ENCODE measurements at places on chromosomes 11 and 22.
A peak's percentile ranks its signal among the peaks of the same experiment; 100 is the strongest.

DNA sequence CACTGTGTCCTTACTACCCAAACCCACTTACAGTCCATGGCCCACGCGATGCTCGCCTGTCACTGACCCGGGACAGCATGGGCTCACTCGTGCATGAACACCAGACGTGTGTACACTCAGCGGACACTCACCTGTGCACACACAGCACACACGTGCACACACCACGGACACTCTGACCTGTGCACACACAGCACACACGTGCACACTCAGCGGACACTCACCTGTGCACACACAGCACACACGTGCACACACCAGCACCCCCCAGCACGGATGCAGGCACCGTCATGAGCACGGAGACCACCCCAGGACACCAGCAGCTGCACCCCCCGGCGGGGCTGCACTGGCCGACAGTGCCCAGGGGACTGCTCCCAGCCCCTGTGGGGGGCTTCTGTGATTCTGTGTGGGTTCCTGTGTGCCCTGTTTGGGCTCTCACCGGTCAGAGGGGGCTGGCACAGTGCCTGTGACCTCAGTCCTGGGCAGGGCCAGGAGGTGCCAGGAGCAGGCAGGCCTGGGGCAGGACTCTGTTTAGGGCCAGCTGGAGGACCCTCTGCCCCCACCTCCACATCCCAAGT lies 20.2 kb downstream of the CRELD2 start:
- H3K36me3 ChIP-seq, result no peaks in the 10 kb centered on the region
- no peak overlapping the region for H3K27ac ChIP-seq
- no peak overlapping the region for H3K4me3 ChIP-seq
- H3K27me3 ChIP-seq, result peaks cover 7% of the 10 kb centered on the region
- H3K4me1 ChIP-seq, result peaks cover 28% of the 10 kb centered on the region

DNA sequence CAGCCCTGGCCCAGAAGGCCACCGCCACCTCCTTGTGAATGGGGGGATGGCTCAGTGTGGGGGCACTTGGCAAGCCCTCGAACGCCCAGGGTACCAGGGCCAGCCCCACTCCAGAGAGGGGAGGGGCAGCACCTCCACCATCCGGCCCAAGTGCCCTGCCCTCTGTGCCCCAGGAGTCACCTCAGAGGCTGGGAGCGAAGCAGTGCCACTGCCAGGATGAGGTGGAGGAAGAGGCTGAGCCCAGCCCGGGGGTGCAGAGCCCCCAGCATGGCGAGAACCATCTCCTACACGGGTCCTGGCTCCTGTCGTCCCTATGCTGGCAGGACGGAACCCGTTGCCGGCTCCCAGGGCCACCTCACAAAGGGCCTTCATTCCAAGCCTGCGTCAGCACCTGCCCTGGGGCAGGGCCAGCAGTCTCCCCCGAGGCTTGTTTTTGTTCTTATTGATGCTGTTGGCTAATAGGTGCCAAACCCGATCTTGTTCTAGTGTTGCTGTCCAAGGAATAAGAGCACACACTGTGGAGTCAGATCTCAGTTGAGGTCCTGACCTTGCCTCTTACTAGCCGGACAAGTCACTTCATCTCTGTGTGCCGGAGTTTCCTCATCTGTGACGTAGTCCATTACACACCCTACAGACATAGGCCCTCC lies at the start of gene FREY1:
FREY1 (minus strand) TSS at position 307 of the 647 bp plus-strand sequence; CDS start at position 281, 26 bp downstream.
- H3K4me1 ChIP-seq, result no peaks in the 10 kb centered on the region
- H3K27ac ChIP-seq, result no peak within 1 kb of the TSS
- H3K4me3 ChIP-seq, result no peak within 1 kb of the TSS
- DNase-seq, result no peak
- peaks cover 24% of the 10 kb centered on the region for H3K36me3 ChIP-seq
- peaks cover 12% of the 10 kb centered on the region for H3K27me3 ChIP-seq

DNA sequence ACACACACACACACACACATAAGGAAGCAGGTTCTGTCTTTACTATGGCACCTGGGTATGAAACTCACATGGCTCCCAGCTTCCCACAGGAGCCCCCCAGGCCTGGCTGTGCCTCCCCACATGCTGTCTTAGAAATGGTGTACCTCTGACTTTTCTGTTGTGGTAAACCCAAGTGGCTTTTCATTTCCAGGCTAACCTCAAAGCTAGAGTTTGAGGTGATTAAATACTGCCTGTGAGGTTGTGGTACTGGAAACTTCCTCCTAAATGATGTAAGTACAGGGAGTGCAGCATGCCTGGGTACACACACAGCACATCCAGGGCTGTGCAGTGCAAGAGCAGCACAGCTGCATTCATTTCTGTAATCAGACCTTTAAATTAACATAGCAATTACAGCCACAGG lies 34.4 kb downstream of the ME3 start:
- H3K4me1 ChIP-seq, result no peaks in the 10 kb centered on the region
- H3K36me3 ChIP-seq, result no peaks in the 10 kb centered on the region
- H3K27ac ChIP-seq, result no peak overlapping the region
- no peaks in the 10 kb centered on the region for H3K27me3 ChIP-seq
- DNase-seq, result peak; percentile 5

- no peaks in the 10 kb centered on the region for H3K36me3 ChIP-seq
- no peak for DNase-seq
- H3K4me1 ChIP-seq, result no peaks in the 10 kb centered on the region
- H3K27me3 ChIP-seq, result no peaks in the 10 kb centered on the region
- H3K4me3 ChIP-seq, result no peak overlapping the region
These were observed 115.0 kb upstream of the CD82 start for GRCh38 chr11:44450295-44450932.

DNA sequence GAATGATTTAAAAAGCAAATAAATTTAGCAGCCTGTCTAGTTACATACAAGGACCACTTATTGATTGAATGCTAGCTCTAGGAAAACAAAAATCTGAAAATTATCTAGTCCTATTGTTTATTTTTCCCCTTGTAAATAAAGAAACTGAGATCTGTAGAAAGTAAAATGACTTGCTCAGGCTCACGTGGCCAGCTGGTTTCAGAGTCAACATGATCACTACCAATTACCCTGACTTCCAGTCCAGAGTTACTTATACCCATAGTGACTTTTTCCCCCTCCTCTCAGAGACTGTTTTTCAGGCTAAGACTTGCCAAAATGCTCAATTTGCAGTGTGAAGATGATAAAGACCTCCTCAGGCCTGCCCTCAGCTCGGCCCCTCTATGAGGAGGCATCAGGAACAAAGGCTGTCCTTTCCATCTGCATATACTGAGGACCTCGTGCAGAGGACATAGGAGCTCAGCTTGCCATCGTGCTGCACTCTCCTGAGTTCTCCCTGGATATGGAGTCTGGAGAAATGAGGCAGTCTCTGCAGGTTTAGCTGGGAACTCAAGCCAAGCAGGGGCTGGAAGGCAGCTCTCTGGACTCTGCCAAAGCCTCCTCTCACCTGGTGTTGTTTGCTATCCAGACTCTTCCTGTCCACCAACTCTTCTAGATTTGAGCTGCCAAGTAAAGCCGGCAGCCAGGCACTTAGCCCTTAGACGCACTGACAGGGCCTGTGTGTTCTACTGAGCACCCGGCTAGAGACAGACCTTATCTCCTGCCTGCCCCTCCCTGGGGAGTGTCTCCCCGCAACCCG lies 883.3 kb downstream of the NTM start:
- H3K27me3 ChIP-seq, result no peaks in the 10 kb centered on the region
- no peak overlapping the region for H3K27ac ChIP-seq

GRCh38 chr22:37486224-37486845 lies at the start of gene MFNG:
TSS of gene MFNG (minus strand) at chr22:37486384. CDS start at chr22:37486177, 207 bp downstream.
- peaks cover 21% of the 10 kb centered on the region for H3K4me1 ChIP-seq
- DNase-seq, result peak; percentile 49
- peaks cover 8% of the 10 kb centered on the region for H3K36me3 ChIP-seq
- H3K27me3 ChIP-seq, result peaks cover 2% of the 10 kb centered on the region
- H3K27ac ChIP-seq, result peak within 1 kb of the TSS; percentile 99

- H3K4me1 ChIP-seq, result no peaks in the 10 kb centered on the region
- H3K36me3 ChIP-seq, result no peaks in the 10 kb centered on the region
- no peak overlapping the region for H3K27ac ChIP-seq
These were observed 919.4 kb upstream of the CNTN5 start for GRCh38 chr11:98101329-98101728.

GRCh38 chr22:45399712-45400445 lies 13.5 kb downstream of the SMC1B start:
- H3K27me3 ChIP-seq, result no peaks in the 10 kb centered on the region
- no peaks in the 10 kb centered on the region for H3K4me1 ChIP-seq
- H3K27ac ChIP-seq, result no peak overlapping the region
